Kidney epithelial cell (primary cell): ENCODE measurements at places on chromosomes 5 and 9.

- DNase-seq = peak; percentile 75
Observed at GRCh38 chr5:76831110-76831452, 12.3 kb downstream of the F2RL1 start.

DNA sequence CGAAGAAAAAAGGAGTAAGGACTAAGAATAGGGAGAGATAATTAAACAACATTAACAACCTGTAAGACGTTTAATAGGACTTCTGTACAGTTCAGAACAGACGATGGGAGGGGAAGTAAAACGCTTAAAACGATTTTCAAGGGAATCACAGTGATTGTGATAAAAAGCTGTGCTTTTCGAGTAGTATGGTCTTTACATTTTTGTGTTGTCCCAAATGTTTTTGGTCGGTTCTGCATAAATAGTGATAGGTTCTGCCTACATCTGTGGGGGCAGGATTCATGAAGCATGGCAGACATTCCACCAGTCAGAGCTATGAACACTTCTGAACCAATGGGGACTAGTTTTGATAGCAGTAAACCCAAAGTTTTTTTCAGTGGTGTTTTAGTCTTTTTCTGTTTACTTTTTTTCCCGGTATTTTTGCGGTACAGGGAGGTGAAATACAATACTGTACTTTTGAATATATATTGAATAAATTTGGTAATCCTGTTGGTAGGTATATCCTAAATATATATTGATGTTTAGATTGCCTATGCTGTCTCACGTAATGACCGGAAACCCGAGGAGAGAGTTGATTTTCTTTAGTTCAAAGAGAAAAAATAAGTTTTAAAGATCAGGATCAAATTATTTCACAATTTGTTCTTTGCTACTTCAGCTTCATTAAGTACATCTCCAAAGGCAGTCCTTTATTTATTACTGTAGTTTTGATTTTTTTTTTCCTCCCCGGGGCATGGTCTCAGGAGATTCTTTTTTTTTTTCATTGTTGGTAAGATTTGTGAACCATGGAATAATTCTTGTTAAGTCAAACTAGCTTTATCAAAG, 1.3 kb downstream of the ERBIN start:
- DNase-seq = no peak

GRCh38 chr5:93915142-93915553, 173.7 kb upstream of the POU5F2 start:
- no peak for DNase-seq

- no peak for DNase-seq
Observed at GRCh38 chr5:86500947-86501346, 116.8 kb upstream of the COX7C start.

DNA sequence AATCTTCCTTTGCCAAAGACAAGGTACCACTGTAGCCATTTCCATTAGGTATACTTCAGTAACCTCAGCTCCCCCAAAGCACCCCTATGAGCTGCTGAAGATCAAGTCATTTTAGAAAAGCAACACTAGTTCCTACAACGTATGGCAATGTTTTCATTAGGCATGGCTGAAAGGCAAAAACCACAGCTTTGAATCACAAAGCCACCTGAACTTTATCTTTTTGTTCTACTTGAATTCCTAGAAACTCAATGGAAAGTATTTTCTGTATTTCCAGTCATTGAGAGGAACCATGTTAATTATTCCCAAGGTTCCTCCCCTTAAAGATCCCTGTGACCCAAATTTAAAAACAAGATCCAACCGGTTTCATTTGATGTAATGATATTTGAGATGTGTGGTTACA, 152.1 kb downstream of the EFNA5 start:
- no peak for DNase-seq
